Nucleus accumbens (tissue), 56 donors: ENCODE measurements at places on chromosomes 12 and 14.

DNA sequence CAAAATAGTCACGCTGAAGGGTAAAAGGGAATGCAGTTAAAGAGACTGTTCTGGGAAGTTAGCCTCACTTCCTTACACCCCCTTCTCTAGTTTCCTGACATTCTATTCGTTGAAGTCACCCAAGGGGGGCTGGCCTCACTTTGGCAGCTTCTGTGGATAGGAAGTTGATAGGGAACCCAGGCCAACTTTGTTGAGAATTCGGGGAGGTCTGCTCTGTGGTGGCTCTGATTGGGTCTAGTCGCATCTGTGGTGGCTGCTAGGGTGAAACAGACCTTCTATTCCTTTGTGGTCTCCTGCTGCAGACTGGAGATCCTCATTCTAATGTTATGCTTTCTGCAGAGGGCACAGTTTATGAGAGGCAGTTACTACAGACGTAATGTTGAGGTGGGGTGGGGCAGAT, 28.8 kb upstream of the GZMB start:
- DNase-seq: no peak

GRCh38 chr12:67541625-67541991, 106.9 kb upstream of the DYRK2 start:
- no peak for DNase-seq

- no peak for DNase-seq
These were observed 50.9 kb upstream of the CPNE8 start for GRCh38 chr12:38956337-38956736.

- DNase-seq: no peak
These were observed 432.6 kb downstream of the PCNX1 start for GRCh38 chr14:71339650-71340415.
